Neural progenitor cell (in vitro differentiated cells): ENCODE measurements at places on chromosomes 3 and 15. TPM values are rescaled to one million over a fixed set of nuclear protein-coding genes. Genes with fewer than 3 reads are reported as not detected.

Gene IDH2
- total RNA-seq, result 93.1 and 134 TPM in 2 replicates

Gene KBTBD13
- not detected in 2 replicates for total RNA-seq

DNA sequence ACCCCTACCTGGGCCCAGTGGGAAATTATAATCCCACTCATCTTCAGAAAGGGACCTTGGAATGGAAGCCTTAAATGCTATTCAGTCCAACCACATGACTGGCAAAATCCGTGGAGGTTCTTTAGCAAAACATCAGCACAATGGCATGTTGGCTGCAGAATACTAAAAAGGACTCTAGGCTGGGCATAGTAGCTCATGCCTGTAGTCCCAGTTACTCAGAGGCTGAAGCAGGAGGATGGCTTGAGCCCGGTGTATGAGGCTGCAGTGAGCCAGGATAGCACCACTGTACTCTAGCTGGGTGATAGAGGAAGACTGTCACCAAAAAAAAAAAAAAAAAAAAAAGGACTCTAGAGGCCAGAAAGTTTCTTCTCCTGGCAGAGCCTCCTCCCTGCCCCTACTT, 60.6 kb upstream of the RYK start:
- H3K27ac ChIP-seq, result no peak overlapping the region
- no peaks in the 10 kb centered on the region for H3K36me3 ChIP-seq
- DNase-seq, result no peak
- peaks cover 24% of the 10 kb centered on the region for H3K27me3 ChIP-seq

GRCh38 chr3:196327405-196327804, 9.4 kb upstream of the DYNLT2B start:
- no peak overlapping the region for H3K27ac ChIP-seq
- no peak overlapping the region for H3K4me3 ChIP-seq
- no peak for DNase-seq
- H3K4me1 ChIP-seq, result no peaks in the 10 kb centered on the region
